NCI-H526 (cell line): ENCODE measurements at places on chromosomes 5 and 9.

DNA sequence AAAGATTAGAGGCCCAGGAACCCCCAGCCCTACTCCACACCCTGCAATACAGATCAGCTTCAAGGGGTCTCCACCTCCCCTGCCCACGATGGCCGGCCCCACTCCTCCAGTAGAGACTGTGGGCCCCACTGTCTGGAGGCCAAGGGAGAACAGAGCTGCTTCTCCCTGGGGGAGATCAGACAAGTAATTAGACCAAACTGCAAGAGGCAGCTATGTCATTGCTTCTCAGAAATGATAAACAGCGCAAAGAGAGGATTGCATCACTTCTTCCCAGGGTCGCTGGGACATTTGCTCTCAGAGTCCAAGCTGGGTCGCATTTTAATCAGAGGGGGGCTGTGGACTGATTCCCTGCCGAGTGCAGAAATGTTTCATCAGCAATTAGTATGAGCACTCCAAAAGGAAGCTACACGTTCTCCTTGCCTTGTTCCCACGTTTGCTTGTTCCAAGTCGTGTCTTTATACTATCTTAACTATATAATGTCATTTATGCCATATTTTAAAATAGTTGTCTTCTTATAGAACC, 59.9 kb downstream of the ROPN1L start:
- DNase-seq, result no peak

DNA sequence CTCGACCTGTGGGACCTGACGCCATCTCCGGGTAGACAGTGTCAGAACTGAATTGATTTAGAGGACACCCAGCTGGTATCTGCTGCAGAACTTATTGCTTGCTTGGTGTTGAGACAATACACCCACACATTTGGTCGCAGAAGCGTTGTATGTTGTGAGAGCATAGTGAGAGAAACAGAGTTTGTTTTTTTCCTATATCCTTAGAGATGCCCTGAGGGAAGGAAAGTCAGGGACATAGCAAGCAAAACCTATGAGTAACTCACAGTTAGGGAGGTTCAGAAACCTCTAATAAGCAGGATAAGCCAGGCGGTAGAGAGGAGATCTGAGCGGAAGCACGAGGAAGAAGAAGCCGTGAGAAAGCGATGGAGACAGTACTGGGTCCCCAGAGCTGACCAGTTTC, 59.8 kb downstream of the PTCD2 start:
- DNase-seq, result no peak

DNA sequence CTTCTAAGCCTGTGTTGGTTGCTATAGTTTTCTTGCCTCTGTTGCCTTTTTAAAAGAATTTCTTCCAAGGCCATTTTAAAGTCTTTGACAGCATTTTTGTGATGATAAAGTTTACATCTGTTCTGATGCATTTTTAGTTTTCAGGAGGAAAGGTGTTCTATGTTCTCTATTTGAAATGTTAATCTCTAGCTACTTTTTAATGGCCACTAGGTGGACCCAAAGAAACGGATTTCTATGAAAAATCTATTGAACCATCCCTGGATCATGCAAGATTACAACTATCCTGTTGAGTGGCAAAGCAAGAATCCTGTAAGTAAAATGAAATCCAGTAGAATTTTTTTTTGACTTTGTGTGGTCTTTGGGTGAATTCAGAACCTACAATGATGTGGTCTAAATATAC, 60.2 kb downstream of the MELK start:
- DNase-seq, result no peak

DNA sequence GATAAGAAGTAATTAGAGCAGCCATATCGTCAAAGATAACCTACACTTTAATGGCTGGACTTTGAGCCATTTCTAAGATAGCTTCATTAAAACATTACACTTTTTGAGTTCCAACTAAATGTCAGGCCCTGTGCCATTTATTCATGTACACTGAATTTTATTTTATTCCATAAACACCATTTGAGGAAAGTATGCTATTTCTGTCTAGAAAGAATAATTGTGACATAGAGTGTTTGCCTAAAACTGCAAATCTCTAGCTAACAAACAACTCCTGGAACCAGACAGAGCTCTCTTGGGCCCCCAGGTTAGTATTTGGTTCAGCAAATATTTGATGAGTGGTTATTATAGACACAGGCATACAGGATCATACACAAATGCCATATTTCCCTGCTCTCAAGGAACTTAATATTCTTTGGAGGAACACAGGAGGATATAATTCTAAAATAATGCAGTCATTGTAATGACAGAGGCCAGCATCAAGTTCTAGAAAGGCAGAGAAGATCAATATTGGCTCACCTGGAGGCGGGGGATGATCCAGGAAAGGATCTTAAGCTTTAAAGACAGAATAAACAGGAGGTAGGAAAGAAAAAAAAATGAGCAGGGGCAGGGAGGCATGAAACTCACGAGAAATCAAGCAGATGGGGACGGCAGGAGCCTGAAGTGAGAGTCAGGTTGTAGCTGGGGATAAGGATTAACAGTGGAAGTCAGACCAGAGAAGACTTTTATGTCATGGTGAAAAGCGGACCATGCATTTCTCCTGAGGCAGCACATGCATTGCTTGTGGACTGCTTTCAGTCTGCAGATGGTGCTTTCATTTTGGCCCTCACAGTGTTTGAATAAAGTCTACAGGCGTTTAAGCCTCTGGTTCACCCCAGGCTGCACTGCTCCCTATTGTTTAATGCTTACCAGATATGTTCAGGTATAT, 127.7 kb downstream of the GCNT1 start:
- DNase-seq, result peak; percentile 27

- DNase-seq, result no peak
Measured at GRCh38 chr5:72618708-72619107, 111.5 kb upstream of the ZNF366 start.

DNA sequence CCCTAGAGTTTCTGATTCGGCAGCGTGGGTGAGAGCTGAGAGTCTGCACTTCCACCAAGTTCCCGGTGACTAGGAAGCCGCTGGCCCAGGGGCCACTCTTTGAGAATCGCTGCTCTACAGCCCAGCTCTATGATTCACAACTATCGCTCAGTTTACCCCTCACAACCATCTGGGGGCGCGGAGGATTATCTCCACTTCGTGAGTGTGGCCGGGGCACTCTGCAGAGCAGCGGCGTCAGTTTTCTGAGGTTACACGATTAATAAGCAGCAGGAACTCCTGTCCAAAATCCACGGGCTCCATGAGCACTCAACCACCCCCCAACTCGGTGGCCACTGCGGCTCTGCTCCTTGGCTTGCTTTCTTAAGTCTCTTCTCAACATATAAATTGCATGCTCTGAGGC, 19.3 kb downstream of the CORO2A start:
- no peak for DNase-seq

- no peak for DNase-seq
Measured at GRCh38 chr9:137276473-137277328, 825 bp upstream of the TOR4A start.

DNA sequence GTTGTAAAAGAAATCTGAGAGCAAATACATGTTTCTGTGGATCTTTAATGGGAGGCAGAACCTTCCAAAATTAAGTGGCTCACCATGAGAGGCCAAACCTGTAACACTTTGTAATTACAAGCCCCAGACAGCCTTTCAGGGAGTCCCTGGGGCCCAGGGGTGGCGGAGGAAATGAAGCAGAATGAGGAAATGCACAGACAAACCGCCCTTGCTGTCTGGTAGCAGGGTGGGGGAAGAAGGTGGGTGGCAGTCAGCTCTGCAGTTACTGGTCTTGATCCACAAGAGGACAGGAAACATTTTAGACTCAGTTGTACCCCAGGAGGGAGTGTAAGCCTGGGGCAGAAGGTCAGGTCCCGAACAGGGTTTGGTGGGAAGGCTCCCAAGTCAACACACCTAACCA, 6.5 kb downstream of the ARL14EPL start:
- DNase-seq, result no peak

- DNase-seq, result no peak
Measured at GRCh38 chr9:38435521-38435920, 11.3 kb upstream of the IGFBPL1 start.

DNA sequence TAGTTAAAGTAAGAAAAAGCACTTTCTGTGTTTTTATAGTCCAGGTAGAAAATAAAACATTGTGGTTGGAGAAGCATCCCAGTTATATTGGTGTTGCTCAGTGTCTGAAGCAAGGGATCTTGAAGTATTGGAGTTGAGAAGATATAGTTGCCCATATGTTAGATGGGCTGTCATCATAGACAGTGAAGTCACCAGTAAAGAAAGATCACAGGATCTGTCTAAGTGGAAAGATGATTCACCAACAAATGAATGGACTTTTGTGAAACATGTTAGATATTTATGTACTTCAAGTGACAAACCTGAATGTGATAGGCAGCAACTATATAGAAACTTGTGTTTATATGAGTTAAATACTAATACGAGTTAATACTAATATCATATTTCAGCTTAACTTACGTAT, 11.7 kb downstream of the OGN start:
- DNase-seq, result no peak

DNA sequence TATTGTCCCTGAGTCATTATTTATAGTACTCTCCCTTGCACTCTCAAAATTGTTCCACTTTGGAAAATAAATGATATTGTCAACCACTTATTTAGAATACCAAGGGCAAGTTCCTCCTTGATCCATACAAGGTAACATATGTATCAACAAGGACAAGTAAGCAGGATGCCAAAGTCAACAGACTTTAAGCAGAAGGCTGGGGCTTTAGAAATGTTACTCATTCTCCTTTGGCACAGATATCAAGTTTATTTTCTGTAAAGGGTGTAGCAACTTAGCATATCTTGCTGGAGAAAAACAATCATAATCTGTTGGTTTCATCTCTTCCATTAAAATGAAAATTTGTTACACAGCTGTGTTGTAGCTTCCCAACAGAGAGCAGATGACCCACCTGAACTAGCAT, 248.7 kb upstream of the SLC30A5 start:
- DNase-seq, result no peak

- DNase-seq, result no peak
Measured at GRCh38 chr9:116368680-116369079, 215.1 kb downstream of the PAPPA start.
